ENCODE measurements at places on chromosomes 7 and 10. TPM values are rescaled to one million over a fixed set of nuclear protein-coding genes. Genes with fewer than 3 reads are reported as not detected.
A peak's percentile ranks its signal among the peaks of the same experiment; 100 is the strongest.

The SPDYE2 gene
- not detected for total RNA-seq

The ENTPD1 gene
- 2.6 TPM for total RNA-seq

The EIF4H gene
- total RNA-seq, result 267 TPM

The MSS51 gene
- 0.60 TPM for total RNA-seq

The CD36 gene
- 157 TPM for total RNA-seq

- no peak for DNase-seq
These were observed 33.4 kb downstream of the ADAP1 start for GRCh38 chr7:921071-921461.

DNA sequence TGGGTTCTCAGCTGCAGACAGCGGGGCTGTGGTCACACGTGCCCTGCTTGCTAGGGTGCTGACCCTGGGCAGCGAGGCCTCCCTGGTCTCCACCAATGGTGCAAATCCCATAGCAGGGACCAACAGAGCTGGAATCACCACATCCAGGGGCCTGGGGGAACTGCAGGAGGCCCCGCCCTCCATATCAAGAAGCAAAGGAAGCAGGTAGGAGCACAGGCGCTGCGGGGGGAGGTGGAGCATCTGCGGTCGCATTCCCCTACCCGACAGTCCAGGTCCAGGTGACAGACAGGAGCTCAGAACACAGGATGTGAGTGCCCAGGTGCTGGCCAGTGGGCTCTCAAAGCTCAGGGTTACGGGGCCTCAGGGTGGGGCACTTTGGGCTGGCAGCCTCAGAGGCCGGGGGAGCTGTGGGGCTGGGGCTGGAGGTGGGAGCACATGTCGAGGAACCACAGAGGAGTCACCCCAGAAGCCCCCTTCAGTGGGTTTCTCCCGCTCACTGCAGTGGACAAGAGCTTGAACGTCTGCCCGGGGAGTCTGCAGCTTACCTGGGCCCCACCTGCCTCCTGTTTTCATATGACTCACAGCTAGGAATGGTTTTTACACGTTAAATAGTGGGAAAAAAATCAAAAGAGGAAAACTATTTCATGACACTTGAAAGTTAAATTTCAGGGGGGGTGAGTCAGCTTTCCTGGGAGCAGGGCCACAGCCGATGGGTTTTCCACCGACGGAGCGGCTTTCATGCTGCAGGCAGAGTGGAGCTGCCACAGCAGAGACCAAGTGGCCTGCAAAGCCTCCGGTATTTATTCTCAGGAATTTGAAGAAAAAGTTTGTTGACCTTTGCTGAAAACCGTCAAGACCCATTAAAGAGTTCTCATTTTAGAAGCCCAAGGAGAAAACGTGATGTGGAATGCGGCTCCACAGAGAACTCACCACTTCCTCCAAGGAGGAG lies 148.7 kb upstream of the PPP2R2D start:
- no peak for DNase-seq

GRCh38 chr7:604001-604883 lies 84.6 kb upstream of the PDGFA start:
- peak; percentile 94 for DNase-seq

DNA sequence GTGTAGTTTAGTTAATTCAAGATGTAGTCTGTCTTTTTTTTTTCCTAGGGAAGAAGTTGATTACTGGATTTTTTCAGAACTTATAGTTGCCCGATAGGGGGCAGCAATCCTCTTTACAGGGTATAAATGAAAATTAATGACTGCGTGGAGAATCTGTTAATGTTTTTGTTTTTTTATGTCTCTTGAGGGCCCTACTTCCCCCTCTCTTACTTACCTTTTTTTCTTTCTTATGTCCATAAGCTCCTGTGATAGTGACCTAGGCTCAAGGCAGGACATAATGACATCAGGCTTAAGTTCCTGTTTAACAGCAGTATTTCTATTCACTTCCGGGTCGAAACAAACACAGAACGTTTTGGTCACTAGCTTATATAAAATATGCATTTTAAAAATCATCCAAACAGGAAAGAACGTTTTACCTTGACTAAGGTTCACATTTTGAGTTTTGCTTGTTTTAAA lies 18.8 kb downstream of the CDC123 start:
- DNase-seq, result peak; percentile 73

- DNase-seq, result no peak
These were observed 675.2 kb downstream of the PHTF2 start for GRCh38 chr7:78473571-78474301.

DNA sequence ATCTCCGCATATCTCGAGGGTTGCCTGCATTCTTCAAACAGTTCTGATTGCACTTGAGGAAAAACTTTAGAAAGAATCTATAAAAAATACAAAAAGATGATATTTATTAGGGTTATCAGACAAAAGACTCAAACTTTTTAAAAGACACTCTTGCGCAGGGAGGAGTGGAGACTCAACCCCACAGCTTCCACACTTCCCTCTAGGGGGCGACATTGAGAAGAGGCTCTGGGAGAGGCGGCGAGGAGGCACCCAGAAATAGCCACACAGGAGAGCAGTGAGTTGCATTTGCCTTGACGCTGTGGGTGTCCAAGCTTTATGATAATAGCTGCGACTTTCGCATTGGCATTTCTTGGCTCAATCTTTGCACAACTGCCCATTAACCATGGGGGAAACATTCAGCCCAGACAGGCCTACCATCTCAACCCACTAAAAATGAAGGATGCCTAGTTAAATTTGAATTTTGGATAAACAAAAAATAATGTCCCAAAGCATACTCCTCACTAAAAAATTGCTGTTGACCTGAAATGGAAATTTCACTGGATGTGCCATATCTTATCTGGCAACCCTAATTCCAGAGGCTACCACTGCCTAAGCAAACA lies 86.2 kb downstream of the EBF3 start:
- DNase-seq, result no peak

- DNase-seq, result no peak
These were observed 13.6 kb downstream of the POR start for GRCh38 chr7:75928568-75928914.

Data from lung microvascular endothelial cell (primary cell).